ENCODE measurements at places on chromosomes 6 and 20. TPM values are rescaled to one million over a fixed set of nuclear protein-coding genes. Genes with fewer than 3 reads are reported as not detected.

The TUBB1 gene
- 0.51 TPM for total RNA-seq

The VSX1 gene
- total RNA-seq: not detected

The DNAH8 gene
- not detected for total RNA-seq

The CTAGE9 gene
- total RNA-seq: not detected

The PRPH2 gene
- total RNA-seq: 1.4 TPM
